Stimulated activated CD8-positive, alpha-beta memory T cell treated with anti-CD3 and anti-CD28 coated beads, Interleukin-7, amount 100 ng/mL, for 4 hours (primary cell): ENCODE measurements at places on chromosomes 7 and 10.
A peak's percentile ranks its signal among the peaks of the same experiment; 100 is the strongest.

DNA sequence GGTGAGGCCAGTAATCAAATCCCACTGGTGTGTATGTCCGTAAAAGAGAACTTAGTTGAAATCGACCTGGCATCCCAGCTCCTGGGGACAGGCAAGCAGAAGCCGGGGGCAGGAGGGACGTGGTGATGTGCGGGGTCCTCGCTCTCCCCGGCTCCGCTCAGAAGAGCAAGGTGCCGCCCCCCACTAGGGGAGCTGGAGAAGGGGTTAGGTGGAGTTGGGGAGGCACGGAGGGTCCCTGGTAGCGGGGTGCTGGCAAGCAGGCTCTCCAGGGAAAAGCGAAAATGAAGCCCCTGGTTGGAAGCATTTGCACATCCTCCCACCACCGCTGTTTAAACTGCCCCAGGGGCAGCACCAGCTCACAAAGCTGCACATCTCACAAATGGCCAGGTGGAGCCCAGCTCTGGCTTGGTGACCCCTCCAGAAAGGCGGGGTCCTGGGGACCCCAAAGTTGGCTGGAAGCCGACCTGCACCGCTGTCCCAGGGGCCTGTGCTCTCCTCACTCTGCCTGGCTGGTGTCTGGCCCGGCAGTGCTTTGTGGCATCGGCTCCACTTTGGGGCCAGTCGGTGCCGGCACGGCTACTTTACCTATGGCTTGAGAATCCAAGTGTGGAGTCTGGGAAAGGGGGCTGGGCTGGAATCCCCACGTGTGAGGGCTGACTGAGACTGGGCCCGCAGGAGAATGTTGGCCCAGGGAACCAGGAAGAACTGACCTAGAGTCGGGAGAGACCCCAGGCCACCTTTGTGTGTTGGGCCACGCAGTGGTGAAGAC, 2.9 kb upstream of the CFAP46 start:
- no peak for DNase-seq

GRCh38 chr10:122213766-122214165, 57.3 kb upstream of the BTBD16 start:
- no peak for DNase-seq

GRCh38 chr10:92405419-92405924, 114.5 kb downstream of the MARCHF5 start:
- DNase-seq = no peak

GRCh38 chr10:127485153-127485857, 63.8 kb upstream of the NPS start:
- DNase-seq = no peak

- no peak for DNase-seq
Observed at GRCh38 chr10:117306674-117307073, 65.8 kb downstream of the SLC18A2 start.

- no peak for DNase-seq
Observed at GRCh38 chr7:96996958-96997511, 8.3 kb upstream of the DLX6 start.

DNA sequence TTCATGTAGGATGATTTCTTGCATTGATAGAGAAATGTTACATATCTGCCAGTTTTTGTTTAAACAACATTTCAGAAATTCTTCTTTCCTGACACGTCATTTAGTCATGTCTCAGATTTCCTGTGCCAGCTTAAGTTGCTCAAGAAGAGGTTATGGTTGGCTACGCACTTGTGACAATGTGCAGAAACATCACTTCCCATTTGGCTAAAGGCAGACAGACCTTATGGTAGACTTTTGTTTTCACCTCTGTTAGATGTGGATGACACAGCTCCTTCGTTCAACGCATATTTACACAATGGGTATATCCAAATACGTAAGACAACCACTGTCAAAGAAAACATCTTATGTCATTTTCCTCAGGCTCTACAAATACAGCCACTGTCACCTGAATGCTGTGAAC, 125.8 kb downstream of the DOCK4 start:
- DNase-seq = no peak

- DNase-seq = no peak
Observed at GRCh38 chr10:14860791-14861190, 17.9 kb upstream of the SUV39H2 start.

GRCh38 chr10:26574783-26575182, 122.7 kb upstream of the PDSS1 start:
- no peak for DNase-seq

DNA sequence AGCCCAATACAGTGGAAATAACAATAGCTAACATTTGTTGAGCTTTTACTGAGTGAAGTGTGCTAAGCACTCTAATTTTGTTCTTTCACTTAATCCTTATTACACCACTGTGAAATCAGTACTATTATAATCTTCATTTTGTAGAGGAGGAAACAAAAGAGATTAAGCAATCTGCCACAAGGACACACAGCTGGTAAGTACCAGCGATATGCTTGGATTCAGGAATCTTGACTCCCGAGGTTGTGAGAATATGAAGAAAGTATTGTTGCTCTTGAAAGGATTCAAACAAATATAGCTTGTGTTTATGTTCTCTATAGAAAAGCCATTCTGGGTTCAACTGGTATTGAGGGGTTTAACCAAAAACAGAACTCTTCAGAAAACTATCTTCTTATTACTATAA, 93.7 kb upstream of the HECTD2 start:
- no peak for DNase-seq

DNA sequence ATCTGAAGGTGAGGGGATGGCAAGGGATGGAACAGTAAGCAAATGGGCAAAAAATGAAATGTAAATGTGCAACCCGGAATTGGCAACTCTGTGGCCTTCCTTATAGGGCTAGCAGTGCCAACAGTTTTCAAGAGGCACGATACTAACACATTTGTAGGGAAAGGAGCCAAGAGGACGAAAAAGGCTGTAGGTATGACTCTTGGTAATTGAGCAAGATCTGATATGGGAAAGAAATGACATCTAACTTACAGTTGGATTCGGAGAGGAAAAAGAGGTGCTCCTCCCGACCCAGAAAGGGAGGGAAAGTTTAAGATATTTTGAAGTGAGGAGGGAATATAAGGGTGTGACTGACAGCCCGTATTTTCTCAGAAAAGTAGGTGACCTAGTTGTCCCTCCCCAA, 2.1 kb upstream of the CREM start:
- no peak for DNase-seq

DNA sequence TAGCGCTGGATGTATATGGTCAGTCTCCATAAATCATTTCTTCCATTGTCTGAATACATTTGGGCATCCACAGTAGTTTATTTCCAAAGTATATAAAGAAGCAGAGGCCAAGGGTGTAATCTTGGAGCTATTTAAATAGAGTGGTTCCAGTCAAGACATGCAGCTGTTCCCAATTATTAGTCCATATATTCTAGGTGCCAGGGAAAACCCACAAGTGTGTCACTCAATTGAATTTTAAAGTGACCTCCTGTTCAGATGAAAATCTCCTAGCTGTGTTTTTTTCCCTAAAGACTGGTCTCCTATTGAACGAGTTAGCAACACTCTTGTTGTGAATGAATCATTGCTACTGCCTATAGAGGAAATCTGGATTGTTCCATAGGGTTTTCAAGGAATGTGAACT, 260.2 kb upstream of the BMPER start:
- DNase-seq = no peak

GRCh38 chr7:115676080-115676479, 354.5 kb downstream of the TFEC start:
- DNase-seq = no peak

DNA sequence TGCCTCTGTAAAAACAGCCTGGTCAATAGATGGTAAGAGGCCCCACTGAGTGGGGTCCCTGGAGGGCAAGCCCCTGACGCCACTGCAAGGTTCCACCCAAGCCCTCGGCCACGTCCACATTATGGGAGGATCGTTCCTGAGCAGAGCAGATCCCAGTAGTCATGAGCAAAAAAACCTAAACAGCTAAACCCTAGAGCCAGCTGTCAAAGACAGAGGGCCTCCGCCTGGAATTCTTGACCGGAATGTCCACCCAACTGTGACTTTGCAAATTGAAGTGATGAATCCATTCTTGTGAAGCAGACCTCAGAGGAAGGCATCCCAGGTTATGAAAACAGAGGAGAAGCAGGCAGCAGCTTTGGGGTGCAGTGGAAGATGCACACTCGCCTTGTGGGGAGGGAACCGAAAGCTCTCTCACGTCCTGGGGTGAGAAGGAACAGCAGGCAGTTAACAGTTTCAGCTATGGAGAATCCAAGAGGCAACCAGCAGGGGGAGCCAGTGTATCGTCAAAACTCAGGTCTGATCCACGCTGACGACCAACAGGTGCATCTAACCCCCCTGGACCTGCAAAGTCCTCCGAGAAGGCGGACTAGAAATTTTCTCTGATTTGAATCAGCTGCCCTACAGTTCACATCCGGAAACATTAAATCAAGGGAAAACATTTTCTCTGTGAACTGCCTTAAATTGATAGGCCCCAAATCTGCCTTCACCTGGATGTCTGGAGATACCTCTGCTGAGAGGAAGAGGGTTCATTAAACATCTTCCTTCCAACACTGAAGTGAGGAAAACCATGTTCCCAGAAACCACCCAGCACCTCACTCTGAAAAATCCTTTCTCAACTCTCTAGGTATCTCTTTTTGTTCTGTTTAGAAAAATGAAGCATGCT, 139.1 kb upstream of the PFKP start:
- no peak for DNase-seq

DNA sequence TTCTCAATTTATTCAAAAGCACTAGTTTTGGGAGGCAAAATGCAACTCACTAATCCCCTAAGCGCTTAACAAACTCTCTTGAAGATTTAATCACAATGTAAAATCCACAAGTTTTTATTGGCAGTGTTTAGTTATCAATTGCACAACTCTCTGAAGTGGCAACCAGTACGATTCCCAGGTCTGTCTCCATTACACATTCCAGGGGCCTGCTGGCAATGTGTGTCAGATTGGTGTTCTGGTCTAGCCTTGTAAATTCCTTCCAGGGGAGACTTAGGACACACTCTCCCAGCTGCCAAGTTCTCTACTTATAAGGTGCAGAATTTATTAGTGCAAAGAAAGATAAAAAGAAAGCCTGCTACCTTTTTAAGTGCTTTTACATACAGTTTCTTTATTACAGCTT, 164.7 kb upstream of the HPS1 start:
- DNase-seq = no peak

- DNase-seq = no peak
Observed at GRCh38 chr10:103791858-103792257, 63.5 kb downstream of the SH3PXD2A start.

GRCh38 chr10:28367929-28368484, 65.1 kb upstream of the MPP7 start:
- DNase-seq = peak; percentile 38

- peak; percentile 49 for DNase-seq
Observed at GRCh38 chr10:96720422-96721206, at the start of gene PIK3AP1. Gene PIK3AP1 (minus strand): TSS chr10:96720514. CDS start chr10:96720394, 120 bp downstream.

DNA sequence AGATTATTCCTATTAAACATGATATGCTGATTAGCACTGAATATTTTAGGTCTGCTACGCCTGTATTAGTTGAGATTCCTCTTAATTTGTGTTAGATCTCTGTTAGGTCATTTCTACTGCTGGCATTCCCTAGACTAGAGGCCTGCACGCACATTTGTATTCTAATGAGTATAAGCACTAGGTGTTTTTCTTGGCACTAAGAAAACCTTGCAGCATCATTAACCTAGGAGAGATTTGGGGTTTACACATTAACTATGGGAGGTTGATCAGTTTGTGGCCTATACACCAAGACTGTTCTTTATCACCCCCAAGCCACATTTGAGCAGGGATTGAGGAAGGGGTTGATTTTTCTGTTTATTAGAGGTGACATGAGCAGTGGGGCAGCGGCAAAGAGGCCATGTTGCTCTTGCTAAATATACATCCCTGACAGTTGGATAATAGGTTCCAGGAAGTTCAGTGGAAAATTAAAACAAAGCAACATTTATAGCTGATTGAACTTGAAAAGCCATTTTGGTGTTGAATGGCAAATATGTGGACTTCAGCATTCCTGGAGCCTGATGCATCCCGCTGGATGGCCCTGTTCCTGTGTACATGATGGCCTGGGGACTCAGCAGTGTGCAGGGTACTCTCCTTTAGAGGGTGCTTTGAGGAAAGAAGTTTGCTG, 65.2 kb downstream of the GBF1 start:
- DNase-seq = no peak

- no peak for DNase-seq
Observed at GRCh38 chr7:5692112-5692844, 89.2 kb downstream of the RNF216 start.
